H9 (cell line): ENCODE measurements at places on chromosomes 7 and 10.

- DNase-seq = no peak
Observed at GRCh38 chr10:101308051-101308450, 45.9 kb upstream of the BTRC start.

DNA sequence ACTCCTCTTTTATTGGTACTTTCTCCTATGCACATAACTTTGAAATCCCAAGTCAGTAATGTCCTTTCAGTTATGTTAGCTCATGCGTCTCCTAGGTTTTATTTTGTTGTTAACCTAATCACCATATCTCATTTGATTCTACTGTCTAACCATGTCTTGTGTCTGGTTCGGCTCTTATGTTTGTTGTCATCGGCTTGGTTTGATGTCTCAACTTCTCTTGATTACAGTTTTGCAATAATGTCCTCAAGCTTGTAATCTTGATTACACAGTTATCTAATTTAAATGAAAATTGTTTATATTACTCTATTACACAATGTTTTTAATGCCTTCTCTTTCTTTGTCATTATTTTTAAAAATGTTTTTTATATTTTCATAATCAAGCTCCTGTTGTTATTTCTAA, 35.9 kb upstream of the SEMA3A start:
- DNase-seq = no peak

DNA sequence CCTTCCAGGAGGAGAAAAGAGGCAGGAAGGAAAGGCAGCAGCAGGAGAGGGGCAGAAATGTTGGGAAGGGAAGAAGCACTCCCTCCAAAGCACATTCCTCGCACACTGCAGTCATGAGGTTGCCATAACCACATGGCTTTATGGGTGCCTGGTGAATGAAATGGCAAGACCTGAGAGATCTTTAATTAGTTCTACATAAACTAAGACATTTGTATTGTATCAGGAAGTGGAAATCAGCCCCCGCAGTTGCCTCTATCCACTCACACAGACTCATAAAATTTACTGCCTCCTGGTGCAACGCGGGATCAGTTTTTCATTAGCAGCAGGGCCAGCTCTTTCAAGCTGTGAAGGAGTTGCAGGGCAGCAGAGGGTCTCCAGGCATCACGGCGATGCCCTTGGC, 106.4 kb downstream of the COL13A1 start:
- no peak for DNase-seq

DNA sequence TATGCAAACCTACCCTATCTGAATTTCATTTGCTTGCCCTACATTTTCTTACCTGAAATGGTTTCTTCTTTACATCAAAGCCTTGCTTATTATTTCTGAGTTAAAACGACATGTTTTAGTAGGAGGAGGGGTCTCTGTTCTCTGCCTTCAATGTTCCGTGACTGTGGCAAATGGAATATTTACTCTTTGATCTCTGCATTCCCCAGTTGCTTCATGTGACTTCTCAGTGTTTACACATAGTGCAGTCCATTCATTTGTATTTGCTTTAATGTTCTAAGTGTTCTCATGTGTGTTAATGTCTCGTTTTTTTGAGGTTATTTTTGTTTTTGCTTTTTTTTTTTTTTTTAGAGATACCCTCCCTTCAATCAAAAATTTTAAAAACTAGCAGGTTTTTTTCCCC, 75.8 kb downstream of the GNAI1 start:
- DNase-seq = no peak

- DNase-seq = no peak
Observed at GRCh38 chr7:42426163-42426562, 189.2 kb upstream of the GLI3 start.

DNA sequence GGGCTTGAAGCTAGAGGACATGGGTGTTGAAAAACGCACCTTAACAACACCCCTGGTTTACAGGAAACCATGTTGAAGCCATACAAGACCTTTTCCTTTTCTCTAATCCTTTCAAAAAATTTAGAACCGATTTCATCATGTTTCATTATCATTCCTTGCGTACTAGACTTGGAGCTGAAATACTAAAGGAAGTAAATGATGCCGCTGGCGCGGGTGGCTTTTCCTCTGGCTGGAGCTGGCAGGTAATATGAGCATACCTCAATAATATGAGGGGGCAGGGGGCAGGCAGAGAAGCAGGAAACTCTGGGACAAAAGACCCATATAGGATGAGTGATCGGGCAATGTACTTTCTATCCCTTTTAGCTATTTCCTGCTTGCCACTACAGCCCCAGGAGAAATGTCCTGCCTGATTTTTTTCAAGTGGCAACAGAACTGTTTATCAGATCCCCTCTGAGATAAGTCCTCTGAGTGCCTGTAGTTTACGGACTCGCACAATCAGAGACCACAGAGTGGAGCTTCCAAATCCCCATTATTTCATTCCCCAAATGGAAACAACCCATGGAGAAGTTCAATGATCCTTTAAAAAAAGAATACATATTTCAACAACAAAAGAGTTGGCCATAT, 450.1 kb downstream of the KCNMA1 start:
- DNase-seq = no peak

- no peak for DNase-seq
Observed at GRCh38 chr7:1240517-1241257, 8.0 kb downstream of the UNCX start.

DNA sequence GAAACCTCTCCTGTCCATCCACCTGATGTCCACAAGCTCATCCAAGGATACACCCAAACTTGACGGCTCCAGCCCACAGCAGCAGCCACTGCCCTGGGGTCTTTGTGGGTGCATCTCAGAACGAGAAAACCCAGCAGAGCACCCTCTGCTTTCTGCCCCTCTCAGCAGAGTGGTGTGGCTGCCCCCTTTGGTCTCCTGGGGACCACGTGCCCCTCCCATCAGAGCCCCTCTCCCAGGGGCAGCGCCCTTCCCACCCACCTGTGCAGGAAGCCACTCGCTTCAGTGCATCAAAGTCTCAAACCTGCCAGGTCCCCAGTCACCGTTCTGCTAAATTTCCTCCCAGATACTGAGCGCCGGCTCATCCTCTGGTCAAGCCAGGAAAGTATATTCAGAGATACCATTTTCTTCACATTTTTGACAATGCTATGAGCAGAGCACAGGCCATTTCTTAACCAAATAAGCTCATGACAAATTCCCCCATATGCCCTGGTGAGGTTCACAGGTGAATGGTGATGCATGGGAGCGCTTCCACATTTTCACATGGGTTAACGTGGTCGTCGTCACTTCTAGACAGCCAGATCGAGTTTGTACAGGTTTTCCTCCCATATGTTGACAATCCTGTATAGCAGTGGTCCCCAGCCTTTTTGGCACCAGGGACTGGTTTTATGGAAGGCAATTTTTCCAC, 32.4 kb downstream of the CAMK2B start:
- DNase-seq = no peak

DNA sequence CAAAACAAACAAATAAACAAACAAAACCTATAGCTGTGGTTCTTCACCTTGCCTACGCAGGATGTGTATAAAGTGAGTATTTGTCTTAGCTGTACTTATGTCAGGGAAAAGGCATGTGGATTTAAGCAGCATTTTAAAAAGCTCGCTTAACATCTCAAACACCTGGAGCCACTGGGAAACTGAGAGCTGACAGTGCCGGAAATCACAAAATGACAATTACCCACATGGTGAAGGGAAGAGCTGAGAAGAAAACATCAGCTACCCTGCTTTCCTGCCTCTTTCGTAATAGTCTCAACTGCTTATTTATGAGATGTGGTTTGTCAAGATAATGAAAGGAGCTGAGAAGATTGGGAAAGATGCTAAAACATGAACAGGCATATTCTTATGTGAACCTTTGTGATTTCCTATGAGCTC, 31.1 kb upstream of the MSMB start:
- DNase-seq = no peak

- DNase-seq = peak; percentile 46
Observed at GRCh38 chr7:144835155-144835611, 670 bp downstream of the TPK1 start.
